ENCODE measurements at places on chromosomes 2 and 18.

- peak; percentile 1 for DNase-seq
Observed at GRCh38 chr2:143422681-143423080, 293.5 kb downstream of the ARHGAP15 start.

DNA sequence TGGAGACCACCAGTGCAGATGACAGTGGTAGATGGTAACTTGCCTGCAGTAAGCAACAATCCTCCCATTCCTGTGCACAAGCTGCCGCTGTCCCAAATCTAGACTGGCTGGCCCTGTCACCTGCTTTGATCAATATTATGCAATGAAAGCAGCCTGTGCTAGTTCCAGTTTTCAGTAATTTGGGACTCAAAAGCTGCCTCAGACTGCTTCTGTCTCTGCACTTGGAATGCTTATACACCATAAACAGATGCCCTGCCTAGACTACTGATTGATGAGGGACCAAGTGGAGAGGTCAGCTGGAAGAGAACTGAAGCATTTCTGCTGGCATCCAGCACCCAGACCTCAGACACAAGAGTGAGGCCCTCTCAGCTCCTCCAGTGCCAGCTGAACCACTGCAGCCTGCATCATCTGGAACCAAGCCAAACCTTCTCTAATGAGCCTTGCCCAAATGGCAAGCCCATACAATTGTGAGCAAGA lies 24.9 kb downstream of the CCBE1 start:
- DNase-seq: no peak

GRCh38 chr2:226883296-226883795 lies 47.5 kb downstream of the RHBDD1 start:
- DNase-seq: no peak

DNA sequence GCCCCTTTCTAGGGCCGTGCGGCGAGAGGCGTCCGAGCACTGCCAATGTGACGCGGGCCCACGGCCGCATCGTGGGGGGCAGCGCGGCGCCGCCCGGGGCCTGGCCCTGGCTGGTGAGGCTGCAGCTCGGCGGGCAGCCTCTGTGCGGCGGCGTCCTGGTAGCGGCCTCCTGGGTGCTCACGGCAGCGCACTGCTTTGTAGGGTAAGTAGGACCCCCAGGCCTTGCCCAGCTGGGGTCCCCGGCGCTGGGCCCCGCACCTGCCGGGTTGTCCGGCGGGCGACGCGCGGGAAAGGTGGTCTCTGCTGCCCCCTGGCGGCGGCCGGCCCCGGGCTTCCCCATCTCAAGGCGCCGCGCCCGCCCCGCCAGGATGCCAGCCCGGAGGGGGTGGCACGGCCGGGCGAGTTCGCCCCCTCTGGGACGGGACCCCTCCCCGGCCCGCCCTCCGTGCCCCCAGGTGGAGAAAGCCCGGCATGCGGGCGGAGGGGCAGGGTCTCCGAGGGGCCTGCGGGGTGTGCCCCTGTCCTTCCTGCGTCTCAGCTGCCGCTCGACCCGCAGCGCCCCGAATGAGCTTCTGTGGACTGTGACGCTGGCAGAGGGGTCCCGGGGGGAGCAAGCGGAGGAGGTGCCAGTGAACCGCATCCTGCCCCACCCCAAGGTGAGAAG lies 1.9 kb downstream of the PRSS56 start:
- DNase-seq: peak; percentile 40

DNA sequence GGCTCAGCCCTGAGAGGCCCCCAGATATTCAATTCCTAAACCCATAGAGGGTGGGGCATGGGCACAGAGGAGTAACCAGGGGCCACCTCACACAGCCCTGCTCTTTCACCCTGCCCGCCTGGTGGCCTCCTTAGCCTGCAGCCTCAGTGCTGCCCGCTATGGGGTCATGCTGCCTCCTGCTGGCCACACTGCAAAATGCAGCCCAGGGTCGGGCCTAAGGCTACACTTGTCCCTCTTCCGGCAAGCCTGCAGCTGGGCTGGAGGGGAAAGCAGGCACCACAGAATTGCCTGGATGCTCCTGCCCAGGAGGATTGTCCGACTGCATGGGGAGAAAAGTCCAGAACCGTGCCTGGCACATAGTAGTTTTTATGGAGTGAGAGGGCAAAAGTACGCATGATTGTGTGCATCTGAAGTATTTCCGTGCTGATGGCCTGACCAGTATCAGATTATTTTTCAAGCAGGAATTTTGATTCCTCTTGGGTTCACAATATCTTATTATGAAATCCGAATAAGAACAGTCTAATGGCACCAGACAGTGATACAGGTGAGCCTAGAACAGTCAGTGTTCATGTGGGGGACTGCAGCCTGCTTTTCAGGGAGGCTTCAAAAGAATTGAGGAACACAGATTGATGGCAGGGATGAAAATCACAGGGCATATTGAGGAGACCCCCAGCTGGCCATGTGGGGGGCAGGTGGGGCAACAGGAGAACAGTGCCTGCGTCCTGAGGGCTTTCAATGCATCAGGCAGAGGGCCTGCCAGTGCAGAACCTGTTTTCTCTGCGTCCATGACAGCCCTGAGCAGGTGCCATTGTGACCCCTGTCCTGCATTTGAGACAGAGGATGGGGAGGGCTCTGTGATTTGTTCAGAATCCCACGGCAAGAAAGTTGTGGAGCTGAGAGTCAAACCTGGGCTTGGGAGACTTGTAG lies 51.2 kb upstream of the ALPP start:
- DNase-seq: peak; percentile 80

- no peak for DNase-seq
Observed at GRCh38 chr2:198873503-198874471, 584.0 kb downstream of the SATB2 start.

- no peak for DNase-seq
Observed at GRCh38 chr2:203859030-203859789, 8.4 kb upstream of the CTLA4 start.

- no peak for DNase-seq
Observed at GRCh38 chr2:186868344-186868743, 19.4 kb upstream of the ZSWIM2 start.

GRCh38 chr2:111122631-111123421 lies 2.1 kb downstream of the BCL2L11 start:
- DNase-seq: peak; percentile 7

DNA sequence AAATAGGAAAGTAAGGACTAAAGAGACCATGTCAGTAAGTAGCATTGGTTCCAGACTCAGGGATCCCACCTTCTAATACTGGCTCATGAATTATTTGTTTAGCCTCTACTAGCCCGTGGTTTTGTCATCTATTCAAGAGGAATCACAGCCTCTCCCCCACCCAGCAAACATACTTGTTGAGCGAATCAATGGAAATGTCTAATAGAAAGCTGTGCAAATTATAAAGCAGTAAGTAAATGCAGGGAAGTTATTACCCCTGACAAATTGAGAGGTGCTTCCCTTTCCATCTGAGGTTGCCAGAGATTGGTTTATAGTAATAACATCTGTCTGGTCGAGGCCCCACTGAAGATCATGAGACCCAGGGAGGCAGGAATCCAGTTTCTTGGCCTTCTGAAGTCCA lies 219.3 kb upstream of the OSR1 start:
- DNase-seq: no peak

DNA sequence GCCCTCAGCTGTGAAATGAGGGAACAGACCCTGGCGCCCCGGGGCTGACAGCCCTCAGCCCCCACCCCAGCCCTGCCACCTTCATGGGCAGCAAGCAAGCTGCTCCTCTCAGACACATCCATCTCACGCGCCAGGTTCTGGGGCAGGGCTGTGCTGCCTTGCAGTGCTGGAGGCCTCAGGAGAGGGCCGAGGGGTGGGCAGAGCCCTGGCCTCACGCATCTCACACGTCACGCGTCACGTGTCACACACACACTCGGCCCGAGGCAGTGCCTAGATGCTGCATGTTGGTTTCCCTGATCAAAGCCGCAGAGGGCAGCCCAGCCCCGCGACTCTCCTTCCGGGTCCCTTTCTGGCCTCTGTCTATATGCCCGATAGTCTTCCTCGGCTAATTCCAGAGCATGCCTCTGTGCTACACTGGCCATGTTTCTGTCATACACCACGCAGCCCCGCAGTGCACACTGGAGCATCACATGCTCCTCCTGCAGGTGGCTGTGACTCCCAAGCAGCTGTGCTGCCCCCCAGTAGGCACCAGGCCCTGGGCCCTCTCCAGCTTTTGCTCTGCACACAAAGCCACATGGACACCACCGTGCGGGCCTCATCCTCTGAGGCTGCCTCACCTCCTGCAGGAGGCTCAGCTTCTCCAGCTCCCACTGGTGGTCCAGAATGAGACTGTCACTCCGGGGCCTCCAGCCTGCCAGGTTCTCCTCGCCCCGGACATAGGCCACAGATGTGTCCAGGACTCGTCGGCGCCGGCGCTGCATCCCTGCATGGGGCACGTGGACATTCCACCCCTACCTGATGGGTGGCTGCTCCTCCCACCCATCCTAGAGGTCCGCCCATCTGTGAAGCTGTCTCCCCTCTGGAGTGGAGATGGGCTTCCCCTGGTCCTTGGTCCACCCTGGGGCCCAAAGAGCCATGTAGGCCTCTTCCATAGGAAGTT lies 31.4 kb downstream of the AQP12A start:
- no peak for DNase-seq

- DNase-seq: no peak
Observed at GRCh38 chr2:189504238-189504637, 63.0 kb downstream of the WDR75 start.

GRCh38 chr2:195672674-195673073 lies 15.6 kb downstream of the SLC39A10 start:
- no peak for DNase-seq

DNA sequence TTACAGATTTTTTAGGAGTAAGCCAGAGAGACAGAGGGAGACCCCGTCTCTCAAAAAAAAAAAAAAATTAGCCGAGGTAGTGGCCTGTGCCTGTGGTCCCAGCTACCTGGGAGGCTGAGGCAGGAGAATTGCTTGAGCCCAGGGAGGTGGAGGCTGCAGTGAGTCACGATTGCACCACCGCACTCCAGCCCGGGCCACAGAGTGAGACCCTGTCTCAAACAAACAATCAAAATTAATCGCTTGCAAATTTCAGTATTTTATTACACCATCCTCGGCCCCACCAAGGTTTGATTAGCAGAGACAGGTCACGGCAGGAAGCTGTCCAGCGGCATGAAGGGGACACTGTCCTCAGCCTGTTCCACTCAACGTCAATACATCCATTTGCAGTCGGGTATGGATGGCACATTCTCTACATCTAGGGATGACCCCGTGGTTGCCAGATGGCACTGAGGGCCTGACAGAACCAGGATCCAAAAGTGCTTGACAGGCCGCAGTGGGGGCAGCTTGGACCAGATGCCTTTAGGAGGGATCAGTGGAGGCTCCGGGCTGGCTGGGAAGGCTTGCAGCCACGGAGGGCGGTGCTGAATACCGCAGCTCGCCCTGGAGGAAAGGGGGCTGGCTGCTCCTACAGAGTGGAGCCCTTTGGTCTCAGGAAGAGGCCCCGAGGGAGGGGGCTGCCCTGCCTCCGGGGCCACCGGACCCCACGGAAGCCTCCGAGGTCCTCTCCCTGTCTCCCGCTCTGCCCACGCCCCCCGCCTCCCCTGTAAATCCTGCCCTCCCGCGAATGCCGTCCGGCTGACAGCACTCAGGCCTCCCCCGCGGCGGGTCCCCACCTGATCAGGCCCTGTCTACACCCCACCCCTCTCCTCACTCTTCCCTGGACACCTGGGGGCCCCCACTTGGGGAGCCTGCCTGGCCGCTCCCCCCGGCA lies 13.1 kb downstream of the ASPRV1 start:
- no peak for DNase-seq

DNA sequence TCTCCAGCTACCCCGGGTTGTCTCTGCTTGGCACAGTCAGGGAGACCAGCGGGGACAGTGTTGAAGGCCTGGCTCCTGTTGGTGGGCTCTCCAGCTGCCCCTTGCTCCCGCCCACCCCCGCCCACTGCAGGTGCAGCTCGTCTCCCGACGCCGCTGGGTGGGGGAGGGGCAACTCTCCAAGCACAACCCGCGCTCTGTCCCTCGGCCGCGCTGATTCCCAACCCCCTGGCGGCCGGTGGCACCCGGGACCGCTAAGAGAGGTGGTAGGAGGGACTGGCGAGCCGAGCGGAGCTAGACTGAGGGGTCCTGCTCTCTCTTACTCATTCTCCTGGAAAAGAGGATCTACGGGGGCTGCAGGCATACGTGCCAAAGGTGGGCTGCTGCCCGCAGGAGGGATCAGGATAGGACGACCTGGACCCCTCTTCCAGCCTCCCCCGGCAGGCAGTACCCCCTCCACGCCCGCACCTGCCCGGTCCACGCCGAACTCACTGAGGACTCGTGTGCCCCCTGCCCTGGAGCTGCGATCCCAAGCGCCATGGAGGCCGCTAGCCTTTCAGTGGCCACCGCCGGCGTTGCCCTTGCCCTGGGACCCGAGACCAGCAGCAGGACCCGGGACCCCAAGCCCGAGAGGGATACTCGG lies 44.5 kb downstream of the DDX18 start:
- no peak for DNase-seq

- no peak for DNase-seq
Observed at GRCh38 chr18:12517142-12517825, 109.6 kb downstream of the PRELID3A start.

- no peak for DNase-seq
Observed at GRCh38 chr2:85864654-85865053, 24.1 kb downstream of the ST3GAL5 start.

DNA sequence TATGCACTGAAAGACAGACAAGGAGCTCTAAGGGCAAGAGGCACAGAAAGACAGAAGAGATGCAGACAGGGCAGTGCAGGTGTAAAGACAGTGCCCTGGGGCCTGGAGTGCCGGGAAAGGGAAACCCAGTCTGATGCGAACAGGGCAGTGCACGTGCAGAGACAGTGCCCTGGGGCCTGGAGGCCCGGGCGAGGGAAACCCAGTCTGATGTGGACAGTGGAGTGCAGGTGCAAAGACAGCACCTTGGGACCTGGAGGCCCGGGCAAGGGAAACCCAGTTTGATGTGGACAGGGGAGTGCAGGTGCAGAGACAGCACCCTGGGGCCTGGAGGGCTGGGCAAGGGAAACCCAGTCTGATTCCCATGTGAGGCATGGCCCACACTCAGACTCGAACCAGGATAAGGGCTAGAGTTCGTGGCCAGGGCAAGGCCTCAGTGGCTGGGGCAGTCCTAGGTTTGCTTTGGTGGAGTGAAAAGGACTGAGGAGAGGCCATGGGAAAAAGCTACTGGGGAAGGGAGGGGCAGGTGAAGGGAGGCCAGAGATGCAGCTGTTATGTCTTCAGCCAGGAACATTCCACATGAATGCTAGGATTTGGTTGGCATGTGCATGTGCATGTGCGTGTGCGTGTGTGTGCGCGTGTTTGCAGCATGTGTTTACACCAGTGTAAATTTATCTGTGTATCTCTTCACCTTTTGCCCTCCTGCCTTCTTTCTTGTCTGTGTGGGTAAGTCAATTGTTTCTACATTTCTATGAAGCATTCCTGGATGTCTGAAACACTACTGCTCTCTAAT lies 39.1 kb upstream of the DNMT3A start:
- no peak for DNase-seq

DNA sequence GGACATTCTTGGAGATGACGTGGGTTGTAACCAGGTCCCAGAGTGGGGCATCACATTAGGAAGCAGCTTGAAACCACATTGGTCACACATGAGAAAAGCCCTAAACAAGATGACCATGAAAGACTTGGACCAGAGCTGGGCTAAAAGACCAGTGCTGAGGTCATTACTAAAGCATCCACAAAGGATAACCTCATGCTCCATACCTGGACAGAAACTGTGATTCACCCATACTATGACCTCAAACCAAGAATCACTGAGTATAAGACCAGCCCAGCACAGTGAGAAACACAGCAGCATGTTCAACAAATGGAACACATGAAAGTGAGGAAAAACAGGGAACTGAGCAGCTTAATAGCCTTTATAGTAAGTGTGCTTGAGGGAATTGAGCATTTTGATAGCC lies 635.5 kb upstream of the NETO1 start:
- DNase-seq: no peak
